Stimulated activated CD8-positive, alpha-beta memory T cell treated with anti-CD3 and anti-CD28 coated beads, Interleukin-2, amount 100 ng/mL, for 1 hour (primary cell): ENCODE measurements at places on chromosomes 7 and 10.

DNA sequence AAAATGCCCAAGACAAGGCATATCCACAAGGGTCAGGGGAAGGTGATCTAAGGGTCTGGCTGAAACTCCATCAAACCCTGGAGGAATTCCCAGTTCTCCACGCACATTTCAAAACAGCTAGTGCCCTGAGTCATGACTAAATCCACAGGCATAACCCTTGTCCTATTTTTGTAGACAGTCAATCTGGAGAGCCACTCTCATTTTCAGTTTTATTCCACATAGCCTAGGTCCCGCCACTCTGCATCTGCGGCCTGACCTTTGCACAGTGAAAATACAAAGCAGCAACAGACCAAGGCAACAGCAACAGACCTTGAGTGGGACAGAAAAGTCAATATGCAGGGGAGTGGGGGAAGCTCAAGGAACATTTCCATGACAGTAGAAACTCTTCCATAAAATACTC lies 201.4 kb upstream of the NPVF start:
- DNase-seq = no peak

DNA sequence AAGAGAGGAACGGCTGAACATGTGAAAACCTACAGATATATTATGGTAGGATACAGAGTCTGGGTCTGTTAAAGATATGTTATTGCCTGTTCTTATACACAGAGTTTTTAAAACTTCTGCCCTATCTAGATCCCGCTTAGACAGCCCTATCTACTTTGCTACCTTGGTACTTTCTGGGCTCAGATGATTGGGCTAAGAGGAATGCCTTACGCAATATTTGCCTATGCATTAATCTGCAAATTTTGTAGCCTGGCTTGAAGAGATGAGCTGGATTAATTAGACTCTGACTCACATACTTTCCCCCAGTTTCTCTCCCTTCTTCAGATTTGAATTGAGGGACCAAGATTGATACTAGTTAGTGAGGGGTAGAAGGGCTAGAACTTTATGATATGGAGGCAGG lies 33.6 kb upstream of the A1CF start:
- DNase-seq = no peak

DNA sequence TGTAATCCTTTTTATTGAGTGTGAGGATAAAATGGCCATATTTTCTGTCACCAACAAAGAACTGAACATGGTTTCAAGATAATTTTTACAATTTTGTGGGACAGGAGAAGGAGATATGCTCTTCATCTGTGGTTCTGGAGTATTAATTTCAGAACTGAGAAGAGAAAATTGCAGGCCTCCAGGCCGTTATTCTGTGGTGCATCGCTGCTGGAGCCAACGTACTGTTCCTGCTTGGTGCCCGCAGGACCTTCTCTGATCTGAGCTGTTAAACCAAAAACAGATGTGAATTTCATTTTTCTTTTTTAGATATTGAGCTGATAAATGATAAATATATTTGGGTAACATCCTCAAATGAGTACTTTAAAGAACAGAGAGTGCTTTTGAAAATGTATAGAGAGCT lies 63.9 kb downstream of the IKZF1 start:
- no peak for DNase-seq

GRCh38 chr7:20233362-20233761 lies 16.2 kb upstream of the MACC1 start:
- DNase-seq = no peak

DNA sequence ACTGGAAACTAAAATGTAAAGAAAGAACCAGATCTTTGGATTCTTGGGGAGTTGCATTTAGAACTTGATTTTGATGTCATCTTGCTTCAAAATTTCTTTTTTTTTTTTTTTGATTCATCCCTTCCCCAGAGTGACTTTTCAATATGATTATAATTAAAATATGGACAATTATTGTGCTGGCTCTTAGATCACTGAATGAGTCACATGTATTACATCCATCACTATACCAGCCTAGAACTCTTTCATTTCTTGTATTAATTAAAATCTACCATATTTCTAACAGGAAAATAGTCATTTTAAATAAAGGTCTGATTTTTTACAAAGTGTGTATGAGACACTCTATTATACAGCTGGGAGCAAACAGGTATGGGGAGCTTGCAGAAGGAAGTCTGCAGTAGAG lies 269.5 kb upstream of the AKR1E2 start:
- DNase-seq = no peak

GRCh38 chr7:130838738-130839137 lies 104.7 kb upstream of the KLF14 start:
- DNase-seq = no peak

DNA sequence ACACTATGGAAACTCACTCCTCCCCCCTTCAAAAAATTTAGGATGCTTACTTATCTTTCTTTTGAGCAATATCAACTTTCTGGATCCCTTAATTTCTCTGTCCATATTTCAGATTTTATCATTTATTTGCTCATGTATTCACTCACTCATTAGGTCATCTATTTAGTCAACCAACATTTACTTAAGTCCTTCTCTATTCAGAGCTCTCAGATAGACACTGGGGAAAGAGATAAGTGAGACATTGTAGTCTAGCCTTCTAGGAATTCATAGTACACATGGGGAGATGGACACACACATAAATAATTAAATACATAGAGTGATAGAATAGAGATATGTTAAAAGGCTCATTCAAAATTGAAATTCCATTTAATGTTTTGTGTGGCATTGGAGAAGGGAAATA lies 9.2 kb downstream of the CPN1 start:
- DNase-seq = no peak

DNA sequence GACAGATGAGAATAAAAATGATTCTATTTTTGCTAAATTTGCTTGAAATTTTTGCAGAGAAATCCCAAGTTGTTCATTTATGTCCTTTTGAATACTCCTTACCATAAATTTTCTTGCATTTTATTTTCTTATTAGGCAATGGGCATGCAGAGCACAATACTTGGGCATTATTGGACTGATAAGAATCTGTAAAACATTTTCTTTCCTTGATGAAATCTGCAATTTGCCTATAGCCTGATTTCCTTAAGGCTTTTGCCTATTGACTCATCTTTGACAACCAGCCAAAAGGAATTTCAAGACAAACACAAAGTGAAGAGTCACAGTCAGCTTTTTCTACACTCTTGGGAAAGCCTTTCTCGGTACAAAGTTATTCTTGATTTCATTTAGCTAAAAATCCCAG lies 30.5 kb upstream of the GNAT3 start:
- DNase-seq = no peak

DNA sequence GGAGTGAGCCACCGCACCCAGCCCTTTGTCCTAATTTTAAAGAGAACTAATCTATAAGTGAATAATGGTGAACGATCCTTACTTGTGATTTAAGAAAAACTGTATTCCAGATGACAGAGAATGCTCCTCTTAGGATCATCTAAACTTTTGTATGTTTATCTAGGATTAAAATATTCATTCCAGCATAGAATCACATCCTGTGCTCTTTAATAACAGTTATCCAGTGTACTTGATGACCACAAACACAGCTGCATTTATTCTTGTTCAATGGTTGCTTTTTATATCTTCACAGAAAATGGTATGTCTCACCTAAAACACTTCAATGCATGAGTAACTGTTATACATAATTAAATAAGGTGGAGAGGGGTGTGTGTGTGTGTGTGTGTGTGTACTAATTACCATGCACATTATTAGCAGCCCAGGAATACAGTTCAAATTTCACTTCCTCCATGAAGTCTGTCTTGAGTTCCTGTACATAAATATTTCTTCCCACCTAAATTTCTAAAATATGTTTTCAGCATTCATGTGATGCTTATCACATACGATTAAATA lies 38.5 kb upstream of the SEMA3C start:
- no peak for DNase-seq

GRCh38 chr7:91463330-91463729 lies 199.1 kb downstream of the FZD1 start:
- no peak for DNase-seq

DNA sequence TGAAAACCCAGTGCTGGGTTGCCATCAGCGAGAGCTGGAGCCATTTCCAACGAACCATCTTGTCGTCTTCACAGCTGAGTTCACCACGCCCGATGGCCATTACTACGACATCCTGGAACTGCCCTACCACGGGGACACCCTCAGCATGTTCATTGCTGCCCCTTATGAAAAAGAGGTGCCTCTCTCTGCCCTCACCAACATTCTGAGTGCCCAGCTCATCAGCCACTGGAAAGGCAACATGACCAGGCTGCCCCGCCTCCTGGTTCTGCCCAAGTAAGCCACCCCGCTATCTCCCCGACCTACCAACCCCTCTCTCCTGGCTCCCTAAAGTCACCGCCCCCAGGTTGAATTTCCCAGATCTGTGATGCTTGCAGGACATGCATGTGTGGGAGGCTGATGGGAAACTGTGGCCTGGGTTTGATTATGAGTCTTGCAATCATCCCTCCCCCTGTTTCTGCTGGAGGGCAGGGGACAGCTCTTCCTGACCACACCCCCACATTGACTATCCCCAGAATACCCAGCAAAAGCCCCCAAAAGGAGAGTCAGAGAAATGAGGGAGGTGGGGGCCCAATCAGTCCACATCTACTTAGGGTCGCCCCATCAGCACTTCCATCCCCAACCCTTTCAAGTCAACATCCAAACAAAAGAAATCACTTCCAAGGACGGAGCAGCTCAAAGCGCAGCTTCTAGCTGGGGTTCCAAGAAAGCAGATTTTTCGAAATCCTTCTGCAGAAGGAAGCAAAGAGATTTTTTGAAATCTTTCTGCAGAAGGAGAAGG lies 6.9 kb downstream of the SERPINE1 start:
- DNase-seq = no peak

DNA sequence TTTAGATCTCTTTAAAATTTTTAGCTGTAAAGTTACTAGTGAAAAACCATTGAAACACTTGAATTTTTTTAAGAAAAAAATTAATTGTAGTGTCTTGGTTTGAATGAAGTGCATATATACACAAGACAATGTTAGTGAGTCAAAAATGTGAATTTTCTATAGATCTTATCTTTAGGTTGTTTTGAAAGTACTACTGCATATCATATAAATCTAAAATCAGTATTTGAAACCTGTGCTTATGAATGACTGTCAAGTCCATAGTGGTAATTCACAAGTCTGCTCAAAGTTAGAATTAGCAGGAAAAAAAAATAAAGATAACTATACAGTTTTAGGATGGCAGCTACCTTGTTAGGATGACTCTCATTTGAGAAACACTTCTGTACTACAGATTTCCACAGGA lies 25.0 kb downstream of the TES start:
- DNase-seq = no peak

DNA sequence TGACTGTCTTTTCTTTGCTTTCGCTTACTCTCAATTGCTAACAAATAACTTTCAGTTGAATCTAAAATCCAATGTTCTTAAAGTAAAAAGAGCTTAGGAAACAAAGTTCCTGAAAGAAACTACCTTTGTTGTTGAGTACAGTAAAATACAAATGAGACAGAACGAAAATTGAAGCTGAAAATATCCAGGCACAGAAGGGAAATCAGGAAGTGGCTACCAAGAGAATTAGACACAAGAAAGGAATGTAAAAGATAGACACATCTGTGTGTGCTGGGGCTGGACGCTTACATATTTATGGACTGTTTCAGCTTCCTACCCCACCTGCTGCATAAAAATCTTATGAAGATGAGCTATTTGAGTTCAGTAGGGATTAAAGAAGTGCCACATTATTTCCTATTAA lies 161.7 kb upstream of the PLXDC2 start:
- DNase-seq = no peak
